Kidney epithelial cell (primary cell): ENCODE measurements at places on chromosomes 4 and X. TPM values are rescaled to one million over a fixed set of nuclear protein-coding genes. Genes with fewer than 3 reads are reported as not detected.

DNA sequence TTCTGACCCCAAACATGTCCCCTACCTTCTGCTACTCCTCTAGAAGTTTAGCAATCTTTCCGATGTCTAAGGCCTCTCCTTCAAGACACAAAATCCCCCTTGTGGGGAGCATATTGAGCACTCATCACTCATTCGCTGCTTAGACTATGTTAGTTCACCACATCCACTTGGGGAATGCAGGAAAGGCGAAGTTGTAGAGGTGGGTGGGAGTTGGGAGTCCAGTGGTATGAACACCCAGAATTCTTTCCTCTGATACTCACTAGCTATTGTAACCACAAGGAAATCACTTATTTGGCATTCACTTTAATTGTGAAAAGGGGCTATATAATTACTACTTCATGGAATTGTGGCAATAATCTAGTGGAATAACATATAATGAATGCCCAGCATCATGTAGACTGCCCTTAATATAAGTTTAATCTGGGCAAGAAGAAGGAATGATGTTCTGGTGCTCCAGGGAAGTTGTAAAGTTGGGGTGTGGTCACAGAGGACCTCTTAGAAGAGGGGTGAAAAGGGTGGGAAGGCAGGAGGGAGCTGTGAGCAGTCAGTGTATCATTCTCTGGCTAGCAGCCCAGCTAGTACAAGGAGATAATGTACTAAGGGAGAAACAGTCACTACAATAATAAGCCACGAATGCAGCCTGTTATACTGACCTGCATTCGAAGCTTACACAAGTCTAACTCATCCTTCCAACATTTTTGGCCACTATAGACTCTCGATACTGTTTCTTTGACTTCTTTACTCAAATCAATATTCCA is 468.2 kb upstream of the DIPK2B start:
- peak; percentile 38 for DNase-seq

GRCh38 chrX:96102997-96103396 is 581.6 kb upstream of the DIAPH2 start:
- DNase-seq: no peak

- no peak for DNase-seq
Observed at GRCh38 chrX:18898492-18898891, 85.4 kb downstream of the PHKA2 start.

DNA sequence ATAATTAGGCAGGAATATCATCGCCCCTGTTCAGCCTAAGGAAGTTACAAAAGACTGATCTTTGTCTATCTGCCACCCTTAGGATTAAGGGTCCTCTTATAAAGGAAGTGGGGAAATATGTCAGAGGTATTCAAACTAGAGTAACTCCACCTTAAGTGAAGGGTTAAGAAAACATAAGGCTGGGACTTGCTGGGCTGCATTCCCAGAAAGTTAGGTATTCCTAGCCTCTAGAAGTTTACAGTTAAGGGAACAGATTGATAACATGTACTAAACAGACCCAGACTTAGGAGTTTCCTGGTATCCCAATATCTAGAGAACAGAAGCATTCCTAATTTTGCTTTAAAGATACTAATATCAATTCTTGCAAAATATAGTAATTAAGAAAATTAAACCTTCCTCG is 6.0 kb downstream of the CXCL2 start:
- DNase-seq: no peak

- no peak for DNase-seq
Observed at GRCh38 chrX:55451626-55451989, 319 bp upstream of the MAGEH1 start.

DNA sequence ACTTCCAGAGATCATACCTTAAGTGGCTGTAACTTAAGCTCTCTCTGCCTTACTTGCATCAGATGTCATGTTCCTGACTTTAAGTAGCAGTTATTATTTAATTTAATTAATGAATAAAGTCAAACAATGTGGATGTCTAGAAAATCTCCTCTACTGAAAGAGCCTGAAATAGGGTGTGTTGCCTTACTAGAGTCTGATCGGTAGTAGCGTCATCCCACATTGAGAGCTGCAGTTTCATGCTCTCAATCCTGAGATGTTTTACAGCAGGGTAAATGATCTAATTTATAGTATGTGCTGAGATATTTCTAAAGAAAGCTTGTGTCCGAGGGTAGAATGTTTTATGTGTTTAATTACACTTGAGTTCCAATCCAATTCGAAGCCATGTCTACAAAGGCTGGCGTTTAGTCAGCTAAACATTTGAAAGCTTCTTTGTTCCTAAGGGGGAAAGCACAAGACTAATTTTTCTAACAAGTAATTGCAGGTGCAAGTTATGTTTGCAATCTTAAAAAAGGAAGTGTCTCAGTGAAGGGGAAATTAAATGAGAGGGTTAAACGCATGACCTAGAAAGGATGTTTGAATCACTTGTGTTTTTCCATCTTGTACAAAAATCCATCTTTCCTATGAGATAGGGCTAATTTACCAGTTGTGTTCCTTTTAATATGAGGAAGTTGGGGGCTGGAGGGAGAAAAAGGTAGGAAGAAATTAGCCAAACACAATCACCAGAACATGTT is 391.0 kb upstream of the MAGEB2 start:
- DNase-seq: no peak

- no peak for DNase-seq
Observed at GRCh38 chr4:141890279-141890678, 253.9 kb downstream of the IL15 start.

Gene HHIP
- total RNA-seq: 0.27 and 0.54 TPM in 2 replicates
